GM04503 (cell line): ENCODE measurements at places on chromosomes 3 and 15.

- DNase-seq = no peak
Observed at GRCh38 chr15:58564981-58565380, 133.2 kb downstream of the LIPC start.

DNA sequence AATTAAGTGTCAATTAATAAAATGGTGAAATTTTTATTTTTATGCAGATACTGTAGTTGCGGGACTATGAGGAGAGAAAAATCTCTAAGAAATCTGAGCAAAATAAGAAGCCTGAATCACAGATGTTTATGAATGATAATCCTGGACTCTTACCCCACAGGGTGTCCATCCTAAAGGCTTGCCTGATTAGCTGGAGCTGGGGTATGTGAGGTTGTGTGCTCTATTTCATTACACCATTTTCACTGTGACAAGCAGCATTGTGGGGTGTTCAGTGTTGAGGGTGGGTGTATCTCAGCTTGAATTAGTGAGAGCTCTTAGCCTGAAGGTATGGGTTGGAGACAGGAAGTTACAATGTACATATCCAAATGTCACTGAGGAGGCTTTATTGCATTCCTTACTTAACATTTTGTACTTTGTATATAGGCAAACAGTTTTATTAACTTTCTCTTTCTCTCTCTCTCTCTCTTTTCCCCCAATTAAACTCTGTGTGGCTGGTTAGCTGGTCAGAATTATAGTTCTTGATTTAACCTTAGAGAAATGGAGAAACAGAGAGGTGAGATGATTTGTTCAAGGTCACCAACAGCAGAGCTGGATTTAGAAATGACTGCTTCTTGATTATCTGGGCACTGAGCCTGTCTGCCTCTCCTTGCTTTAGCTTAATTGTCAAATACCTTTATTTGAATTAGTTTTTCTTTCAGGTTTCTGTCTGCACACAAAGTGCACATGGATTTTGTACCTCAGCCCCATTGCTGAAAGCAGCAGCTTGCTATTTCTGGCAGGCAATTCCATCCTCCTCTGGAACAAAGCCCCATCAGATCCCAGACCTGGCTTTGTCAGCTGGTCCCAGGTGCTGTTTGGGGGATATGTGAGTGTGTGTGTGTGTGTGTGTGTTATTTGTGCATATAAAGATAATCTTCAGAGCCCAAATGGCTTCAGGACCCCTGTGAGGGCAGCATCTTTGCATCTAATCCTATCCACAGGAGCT is 35.8 kb downstream of the GJD2 start:
- no peak for DNase-seq

DNA sequence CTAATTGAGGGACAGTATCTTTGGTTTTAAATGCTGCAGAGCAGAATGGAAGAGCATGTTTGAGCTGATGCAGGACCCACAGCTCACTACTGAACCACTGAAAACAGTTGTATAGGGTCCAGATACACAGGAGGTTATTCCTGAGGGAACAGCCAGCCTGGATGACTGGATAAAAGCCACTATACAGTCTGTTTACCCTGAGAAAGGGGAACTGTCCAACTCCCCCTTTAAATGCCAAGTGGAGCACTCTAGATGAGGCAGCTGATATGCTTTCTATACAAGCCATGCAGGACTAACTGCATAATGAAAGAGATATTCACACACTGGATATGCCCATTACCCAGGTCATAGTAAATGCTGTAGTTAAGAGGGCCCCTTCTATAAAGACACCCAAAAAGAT is 138.6 kb downstream of the IMPG2 start:
- DNase-seq = no peak

- no peak for DNase-seq
Observed at GRCh38 chr3:148758303-148758884, 60.7 kb downstream of the AGTR1 start.

- no peak for DNase-seq
Observed at GRCh38 chr15:86101818-86102217, 22.1 kb downstream of the AGBL1 start.

- DNase-seq = no peak
Observed at GRCh38 chr15:90924375-90924774, 8.0 kb downstream of the HDDC3 start.

- DNase-seq = no peak
Observed at GRCh38 chr3:9102240-9102981, 139.1 kb upstream of the RAD18 start.

- DNase-seq = no peak
Observed at GRCh38 chr3:39193391-39193790, 996 bp upstream of the XIRP1 start.

DNA sequence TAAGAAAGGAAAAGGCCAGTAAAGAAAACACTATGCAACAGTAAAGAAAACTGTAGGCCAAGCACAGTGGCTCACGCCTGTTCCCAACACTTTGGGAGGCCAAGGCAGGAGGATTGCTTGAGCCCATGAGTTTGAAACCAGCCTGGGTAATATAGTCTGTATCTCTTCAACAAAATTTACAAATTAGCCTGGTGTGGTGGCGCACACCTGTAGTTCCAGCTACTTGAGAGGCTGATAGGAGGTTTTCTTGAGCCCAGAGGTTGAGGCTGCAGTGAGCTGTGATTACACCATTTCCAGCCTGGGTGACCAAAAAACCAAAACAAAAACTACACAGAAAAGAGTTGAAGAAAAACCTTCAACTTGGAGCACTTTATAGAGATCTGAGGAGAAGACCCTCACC is 31.8 kb downstream of the DAG1 start:
- DNase-seq = no peak

GRCh38 chr3:125128861-125129501 is 73.2 kb upstream of the HEG1 start:
- peak; percentile 96 for DNase-seq

DNA sequence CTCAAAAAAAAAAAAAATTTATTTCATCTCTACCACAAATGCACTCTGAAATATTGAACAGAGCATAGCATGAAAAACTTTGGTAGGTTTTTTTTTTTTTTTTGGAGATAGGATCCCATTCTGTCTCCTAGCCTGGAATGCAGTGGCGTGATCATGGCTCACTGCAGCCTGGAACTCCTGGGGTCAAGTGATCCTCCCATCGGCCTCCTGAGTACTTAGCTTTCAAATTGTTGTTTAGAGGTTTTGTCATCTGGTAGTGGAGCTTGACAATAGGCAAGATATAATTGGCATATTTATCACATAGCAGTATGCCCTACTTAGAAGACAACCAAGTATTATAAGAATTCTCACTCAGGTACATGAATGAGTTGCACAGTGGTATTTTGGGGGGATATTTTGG is 234.2 kb upstream of the ST8SIA2 start:
- DNase-seq = no peak

GRCh38 chr3:151171145-151171757 is 31.8 kb downstream of the GPR171 start:
- no peak for DNase-seq

- no peak for DNase-seq
Observed at GRCh38 chr15:38819387-38819950, 254.9 kb upstream of the RASGRP1 start.

DNA sequence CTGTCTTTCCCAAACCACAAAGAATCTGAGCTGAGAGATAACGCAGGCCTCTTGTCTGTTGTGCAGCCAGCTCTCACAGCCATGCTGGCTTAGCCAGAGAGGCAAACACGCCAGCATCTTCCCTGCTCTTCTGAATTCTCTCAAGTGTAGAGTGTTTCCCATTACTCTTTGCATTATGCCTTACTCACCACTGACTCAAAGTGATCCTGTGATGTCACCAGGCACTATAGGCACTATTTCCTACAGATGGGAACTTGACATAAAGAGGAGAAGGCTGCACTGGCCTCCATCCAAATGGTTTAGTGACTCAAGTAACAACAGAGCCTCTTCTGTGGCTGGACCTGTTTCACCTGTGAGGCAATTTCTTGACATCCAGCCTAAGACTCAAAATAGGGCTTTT is 44.4 kb downstream of the PDZRN3 start:
- no peak for DNase-seq

- DNase-seq = no peak
Observed at GRCh38 chr3:13536832-13537231, 12.1 kb upstream of the FBLN2 start.

- DNase-seq = no peak
Observed at GRCh38 chr3:126684218-126684751, 19.8 kb upstream of the CHCHD6 start.
